ENCODE measurements at places on chromosomes 3 and 15. TPM values are rescaled to one million over a fixed set of nuclear protein-coding genes. Genes with fewer than 3 reads are reported as not detected.

GP5 gene
- not detected for total RNA-seq

COL7A1 gene
- total RNA-seq: 7.0 TPM

MUC4 gene
- total RNA-seq: not detected

SLC28A2 gene
- total RNA-seq: not detected

KCNMB2 gene
- total RNA-seq: not detected

TNFAIP8L3 gene
- 0.33 TPM for total RNA-seq

ECE2 gene
- total RNA-seq: not detected

ZKSCAN7 gene
- 0.99 TPM for total RNA-seq

Data from H4 (cell line).